ENCODE measurements at places on chromosomes 3 and 15. TPM values are rescaled to one million over a fixed set of nuclear protein-coding genes. Genes with fewer than 3 reads are reported as not detected.

GRAMD2A gene
- total RNA-seq = 2.1 TPM

TXNRD3 gene
- 16.2 TPM for total RNA-seq

CHRD gene
- 14.1 TPM for total RNA-seq

RTP1 gene
- total RNA-seq = not detected
